ENCODE measurements at places on chromosomes 13 and 19.

GRCh38 chr19:33727331-33727998 lies 69.2 kb upstream of the KCTD15 start:
- no peak for DNase-seq

- DNase-seq = no peak
Measured at GRCh38 chr19:49790866-49791265, 22.2 kb downstream of the FUZ start.

DNA sequence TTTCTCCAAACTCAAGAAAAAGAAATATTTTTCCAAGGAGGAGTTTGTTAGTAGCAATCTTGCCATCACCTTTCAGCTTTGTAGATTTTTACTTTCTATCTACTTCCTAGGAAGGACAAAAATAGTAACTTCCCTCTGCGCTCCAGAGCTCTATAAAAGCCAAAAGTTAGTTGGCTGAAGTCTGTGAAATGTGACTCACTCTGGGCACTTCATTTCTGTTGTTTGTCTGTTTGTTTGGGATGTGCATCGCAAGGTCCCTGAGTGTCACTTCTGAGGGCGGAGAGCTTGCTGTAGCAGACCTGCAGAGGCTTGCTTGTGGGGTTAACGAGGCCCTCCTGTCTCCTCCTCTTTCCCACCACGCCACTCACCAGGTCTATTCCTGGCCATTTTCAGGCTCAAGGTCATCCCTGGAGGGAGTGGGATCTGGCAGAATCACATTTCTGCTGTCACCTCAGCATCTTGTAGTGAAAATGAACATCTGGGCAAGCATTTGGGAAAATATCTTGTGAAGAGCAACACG lies 307.6 kb downstream of the GPC6 start:
- no peak for DNase-seq

GRCh38 chr19:49247676-49248075 lies 77.3 kb downstream of the SLC6A16 start:
- DNase-seq = no peak

- no peak for DNase-seq
Measured at GRCh38 chr13:105627270-105627669, 908.2 kb downstream of the EFNB2 start.

DNA sequence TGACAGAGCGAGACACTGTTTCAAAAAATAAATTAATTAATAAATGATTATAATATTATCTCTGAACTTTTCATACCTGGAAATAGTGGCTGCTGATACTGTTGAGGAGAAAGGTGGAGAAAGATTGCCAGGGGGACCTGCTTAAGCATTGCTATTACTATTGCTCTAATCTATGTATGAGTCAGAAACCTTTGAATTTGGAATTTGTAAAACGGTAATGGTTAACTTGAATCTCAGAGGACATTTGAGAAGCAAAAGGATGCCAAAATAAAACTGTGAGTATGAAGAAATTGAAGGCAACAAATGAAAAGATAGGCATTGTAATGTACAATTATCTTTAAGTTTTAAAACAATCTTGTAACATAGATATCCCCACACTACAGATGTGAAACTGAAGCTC lies 5.2 kb downstream of the MRPL57 start:
- DNase-seq = no peak

- DNase-seq = no peak
Measured at GRCh38 chr13:112229992-112230872, 145.9 kb upstream of the SPACA7 start.

- DNase-seq = no peak
Measured at GRCh38 chr19:57434386-57435061, 601 bp upstream of the ZNF749 start.

DNA sequence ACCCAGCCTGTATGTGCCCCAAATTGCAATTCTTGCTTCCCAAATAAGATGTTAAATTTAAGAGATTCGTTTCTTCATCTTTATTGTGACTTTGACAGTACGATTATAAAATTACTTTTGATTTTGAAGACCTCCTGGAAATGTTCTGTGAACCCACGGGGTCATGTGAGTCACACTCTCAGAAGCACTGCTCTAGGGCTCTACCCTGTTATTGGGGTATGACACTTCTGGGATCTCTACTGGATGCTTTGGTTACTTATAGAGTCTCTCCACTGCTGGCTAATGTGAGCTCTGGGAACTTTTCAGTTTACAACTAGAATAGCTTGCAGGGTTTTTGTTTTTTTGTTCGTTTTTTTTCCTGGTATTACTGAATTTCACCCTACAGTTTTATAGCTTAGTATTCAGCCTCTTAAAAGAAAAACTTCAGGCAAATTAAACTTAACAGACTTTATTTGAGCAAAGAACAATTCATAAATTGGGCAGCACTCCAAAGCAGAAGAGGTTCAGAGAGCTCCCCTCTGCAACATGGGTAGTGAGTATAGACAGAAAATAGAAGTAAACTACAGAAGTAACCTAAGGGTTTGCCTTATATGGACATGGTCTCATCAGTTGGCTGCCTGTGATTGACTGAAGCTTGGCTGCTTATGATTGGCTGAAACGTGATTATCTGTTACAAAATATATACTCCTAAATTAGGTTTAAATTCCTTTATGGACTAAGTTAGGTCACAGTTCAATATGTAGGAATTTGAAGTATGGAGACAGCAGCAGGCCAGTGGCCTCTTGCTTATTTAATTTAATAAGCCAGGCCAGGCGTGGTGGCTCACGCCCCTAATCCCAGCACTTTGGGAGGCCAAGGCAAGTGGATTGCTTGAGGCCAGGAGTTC lies 28.5 kb upstream of the PSPC1 start:
- DNase-seq = no peak

DNA sequence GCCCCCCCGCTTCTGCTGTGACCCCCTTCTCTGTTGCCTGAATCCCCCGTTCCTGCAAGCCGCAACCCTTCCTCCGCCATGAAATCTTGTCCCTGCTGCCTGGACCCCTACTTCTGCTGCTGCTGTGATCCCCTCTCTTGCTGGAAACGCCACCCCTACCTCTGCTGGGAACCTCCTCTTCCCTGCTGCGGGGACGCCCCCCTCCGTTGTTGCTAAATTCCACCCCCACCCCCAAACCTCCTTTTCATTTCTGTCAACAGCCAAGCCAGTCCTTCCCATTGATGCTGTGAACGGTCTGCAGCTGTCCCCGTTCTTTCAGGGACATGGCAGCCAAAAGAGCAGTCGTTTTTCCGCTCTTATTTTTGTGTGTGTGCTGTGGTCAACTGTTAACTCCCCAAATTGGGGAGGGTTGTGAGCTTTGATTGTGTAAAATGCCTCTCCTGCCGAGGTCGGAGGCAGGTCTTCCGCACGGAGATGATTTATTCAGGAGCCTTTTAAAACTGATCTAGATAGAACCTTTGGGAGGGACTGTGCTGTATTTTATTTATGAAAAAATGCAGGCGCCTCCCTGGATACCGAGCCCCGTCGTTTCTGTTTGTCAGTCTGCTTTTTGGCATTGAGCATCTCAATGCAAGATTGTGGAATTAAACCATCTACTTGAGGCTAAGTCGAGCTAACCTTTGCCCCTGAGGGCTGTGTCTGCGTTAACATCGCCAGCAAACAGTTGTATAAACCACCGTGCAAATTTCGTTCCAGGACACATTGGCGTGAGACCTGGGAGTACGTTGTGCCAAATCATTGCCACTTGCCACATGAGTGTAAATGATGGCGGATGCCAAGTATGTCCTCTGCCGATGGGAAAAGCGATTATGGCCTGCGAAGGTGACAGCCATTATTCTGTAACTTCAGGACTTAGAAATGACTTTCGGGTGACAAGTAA lies 27.9 kb upstream of the NDUFS7 start:
- DNase-seq = no peak

DNA sequence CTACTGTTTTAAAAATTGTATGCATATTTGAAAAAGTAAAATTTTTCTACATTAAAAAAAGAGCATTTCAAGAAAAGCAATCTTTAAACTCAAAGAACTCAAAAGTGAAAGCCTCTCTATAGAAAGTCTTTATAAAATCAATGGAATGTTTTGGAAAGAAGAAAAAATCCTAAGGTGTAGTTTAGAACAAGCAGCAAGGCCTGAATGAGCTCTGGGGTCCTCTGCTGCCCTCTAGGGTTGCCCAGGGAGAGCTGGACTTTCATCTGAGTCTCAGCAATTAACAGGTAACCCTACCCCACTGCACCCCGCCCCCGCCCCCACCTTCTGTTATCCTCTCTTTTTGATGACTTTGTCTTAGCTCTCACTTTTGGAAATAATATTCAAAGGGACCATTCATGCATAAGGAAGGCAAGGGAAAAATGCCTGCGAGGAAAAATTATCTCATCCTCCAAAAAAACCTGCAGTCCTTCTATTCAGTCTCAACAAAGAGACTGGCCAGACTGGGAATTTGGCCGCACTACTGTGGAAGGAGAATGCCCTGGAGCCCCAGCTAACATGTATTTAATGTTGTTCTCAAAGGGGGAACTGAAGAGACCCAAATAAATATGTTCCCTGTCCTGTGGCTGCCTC lies 24.1 kb downstream of the SLC25A30 start:
- no peak for DNase-seq

GRCh38 chr19:2558543-2558942 lies 82.6 kb downstream of the GADD45B start:
- no peak for DNase-seq

DNA sequence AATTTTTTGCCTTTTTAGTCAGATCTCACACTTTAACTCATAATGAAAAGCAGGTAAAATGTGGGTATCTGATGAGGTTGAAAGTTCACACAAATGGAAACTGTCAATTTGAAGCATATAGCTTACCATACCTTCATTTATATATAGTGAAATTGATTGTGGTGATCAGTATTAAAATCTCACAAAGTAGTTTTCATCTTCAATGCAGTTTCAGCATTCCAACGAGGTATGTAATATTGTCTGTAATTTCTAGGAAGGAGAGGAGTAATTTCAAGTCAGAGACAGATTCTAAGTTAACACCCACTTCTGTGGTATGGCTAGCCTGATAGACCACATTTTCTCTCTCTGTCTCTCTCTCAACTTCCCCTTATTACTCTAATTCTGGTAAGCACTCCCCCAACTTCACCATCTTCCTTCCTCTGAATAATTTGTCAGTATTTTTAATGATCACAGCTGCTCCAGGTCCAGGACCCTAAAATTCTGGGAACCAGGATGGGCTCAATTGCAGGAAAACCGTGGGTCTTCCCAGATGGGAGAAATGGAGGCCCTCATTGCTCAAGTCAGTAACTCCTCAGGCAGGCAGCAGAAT lies 455.7 kb downstream of the FGF9 start:
- no peak for DNase-seq

- DNase-seq = no peak
Measured at GRCh38 chr13:108342369-108343289, 73.1 kb downstream of the TNFSF13B start.

DNA sequence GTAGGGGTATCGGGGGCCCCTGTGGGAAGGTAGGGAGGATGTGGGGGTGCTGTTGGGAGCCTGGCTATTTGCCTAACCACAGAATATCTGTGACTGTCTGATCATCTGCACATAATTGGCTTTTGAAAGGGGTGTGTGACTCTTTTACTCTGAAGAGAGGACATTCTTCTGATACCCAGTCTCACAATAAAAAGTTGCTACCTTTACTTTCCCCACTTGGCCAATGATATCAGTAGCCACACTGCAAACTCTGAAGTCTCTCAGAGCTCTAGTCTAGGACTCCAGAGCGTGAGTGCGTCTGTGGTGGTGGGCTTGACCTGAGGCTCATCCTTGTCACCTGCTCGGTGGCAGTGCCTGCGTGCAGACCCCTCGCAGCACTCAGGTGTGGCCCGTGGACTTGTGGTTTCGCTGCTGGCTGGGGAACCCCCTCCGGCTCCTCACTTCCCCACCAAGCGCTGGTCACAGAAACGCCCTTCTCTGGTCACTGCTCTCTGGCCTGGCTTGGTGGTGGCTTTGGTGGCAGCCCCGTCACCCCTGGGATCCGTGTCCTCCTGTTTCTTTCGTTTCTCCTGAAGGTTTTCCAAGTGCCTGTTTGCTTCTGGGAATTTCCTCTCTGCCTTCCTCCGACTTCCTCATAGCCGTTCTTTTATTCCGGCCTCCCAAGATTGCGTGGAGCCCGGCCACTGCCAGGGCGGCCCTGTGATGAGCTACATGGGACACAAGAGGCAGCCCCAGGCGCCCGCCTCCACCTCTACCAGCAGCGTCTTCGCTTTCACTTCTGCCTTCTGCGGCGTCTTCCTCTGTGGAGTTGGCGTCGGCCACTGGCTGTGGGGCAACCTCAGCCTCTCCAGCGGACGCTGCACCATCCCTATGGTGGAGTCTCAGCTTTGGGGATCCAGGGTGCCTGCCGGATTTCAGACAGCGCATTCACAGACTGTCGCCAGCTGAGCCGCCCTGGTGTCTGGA lies 78.0 kb downstream of the ATP11A start:
- DNase-seq = no peak

- no peak for DNase-seq
Measured at GRCh38 chr13:102846261-102847015, 606 bp downstream of the ERCC5 start.

DNA sequence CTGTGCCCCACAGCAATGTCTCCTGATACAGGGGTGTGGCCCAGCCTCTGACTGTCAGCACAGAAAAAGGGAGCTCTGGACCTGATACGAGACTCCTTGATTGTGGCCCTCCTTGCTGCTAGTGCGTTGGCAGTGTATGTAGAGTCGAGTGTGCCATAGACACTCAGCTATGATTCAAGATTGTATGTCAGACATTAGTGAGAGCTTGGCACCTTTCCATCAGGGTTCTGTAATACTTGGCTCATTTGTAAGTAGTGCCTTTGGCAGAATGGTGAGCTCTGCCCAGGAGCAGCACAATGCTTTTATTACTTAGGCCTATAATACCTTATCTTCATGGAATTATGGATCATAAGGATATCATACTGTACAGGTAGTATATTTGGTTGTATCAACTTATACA lies 83.4 kb downstream of the ATP8A2 start:
- DNase-seq = no peak

DNA sequence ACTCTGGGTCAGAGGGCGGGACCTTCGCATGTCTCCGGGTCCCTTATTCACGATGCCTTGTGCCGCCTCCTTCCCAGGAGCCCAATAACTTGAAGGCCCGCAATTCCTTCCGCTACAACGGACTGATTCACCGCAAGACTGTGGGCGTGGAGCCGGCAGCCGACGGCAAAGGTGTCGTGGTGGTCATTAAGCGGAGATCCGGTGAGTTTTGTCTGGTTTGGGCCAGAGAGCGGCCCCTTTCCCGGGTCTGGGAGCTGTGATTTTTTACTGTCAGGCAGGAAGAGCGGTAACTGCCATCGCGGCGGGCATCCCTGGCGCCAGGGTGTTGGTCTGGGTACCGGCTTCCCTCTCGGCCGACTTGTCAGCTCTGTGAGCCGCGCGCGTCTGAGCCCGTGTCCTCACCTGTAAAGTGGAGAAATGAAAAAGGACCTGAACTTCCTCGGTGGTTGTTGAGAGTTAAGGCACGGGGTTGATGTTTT lies 800 bp downstream of the RPL28 start:
- no peak for DNase-seq

GRCh38 chr13:19817510-19818158 lies 34.9 kb upstream of the PSPC1 start:
- no peak for DNase-seq

- no peak for DNase-seq
Measured at GRCh38 chr13:55661505-55661904, 1479.2 kb upstream of the PRR20A start.

- DNase-seq = no peak
Measured at GRCh38 chr13:111950697-111951096, 116.3 kb upstream of the SOX1 start.
